Esophagus squamous epithelium (tissue), 5 donors: ENCODE measurements at places on chromosomes 5 and 9.

GRCh38 chr9:27541740-27542139 lies 12.1 kb upstream of the MOB3B start:
- no peak for DNase-seq

- no peak for DNase-seq
These were observed 116.2 kb downstream of the CDK5RAP2 start for GRCh38 chr9:120463765-120464164.

GRCh38 chr5:133049726-133050048 lies 2.1 kb upstream of the HSPA4 start:
- DNase-seq: no peak

GRCh38 chr9:70195456-70195855 lies 63.3 kb upstream of the SMC5 start:
- DNase-seq: no peak

GRCh38 chr9:86459599-86460155 lies 105.5 kb upstream of the TUT7 start:
- no peak for DNase-seq
